ENCODE measurements at places on chromosomes 2 and 18. TPM values are rescaled to one million over a fixed set of nuclear protein-coding genes. Genes with fewer than 3 reads are reported as not detected.

DNA sequence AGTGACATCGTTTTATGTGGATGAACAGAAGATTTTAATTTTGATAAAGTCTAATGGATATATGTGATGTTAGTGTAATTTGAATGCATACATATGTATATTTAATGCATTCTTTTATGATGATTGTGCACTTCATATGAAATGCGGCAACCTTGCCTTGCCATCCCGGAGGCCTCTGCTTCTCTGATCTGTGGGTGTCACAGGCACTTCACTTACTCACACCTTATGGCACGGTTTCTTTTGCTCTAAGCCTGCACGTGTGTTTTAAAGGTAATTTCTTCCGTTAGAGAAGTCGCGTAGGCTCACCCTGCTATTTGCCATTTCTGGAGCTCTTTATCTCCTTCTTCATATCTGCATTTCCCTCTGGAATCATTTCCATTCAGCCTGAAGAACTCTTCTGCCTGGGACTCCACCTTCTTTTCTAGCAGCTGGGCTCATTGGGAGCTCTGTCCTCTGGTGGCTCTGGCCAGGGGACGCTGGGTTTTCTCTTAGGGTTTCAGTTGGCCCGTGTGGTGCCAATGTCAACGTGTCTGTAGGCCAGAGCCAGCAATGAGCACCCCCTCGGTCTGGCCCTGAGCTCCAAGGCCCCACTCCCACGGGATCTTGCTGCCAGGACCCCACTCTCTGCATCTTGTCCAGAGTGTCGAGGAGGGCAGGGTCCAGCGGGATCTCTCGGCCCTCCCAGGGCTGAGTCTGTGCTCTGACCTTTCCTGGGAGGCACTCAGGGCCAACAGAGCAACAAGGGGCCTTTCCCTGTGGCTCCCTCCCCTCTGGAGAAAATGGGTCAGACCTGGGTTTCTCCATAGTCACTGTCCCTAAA is 97.3 kb downstream of the RTP5 start:
- DNase-seq: no peak

DNA sequence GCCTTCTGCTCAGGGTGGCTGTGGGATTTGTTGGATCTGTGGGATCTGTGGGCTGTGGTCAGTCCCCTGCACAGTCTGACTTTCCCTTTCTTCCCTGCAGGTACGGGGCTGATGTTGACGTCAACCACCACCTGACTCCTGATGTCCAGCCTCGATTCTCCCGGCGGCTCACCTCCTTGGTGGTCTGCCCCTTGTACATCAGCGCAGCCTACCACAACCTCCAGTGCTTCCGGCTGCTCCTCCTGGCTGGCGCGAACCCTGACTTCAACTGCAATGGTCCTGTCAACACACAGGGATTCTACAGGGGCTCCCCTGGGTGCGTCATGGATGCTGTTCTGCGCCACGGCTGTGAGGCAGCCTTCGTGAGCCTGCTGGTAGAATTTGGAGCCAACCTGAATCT is 17.5 kb downstream of the ASB1 start:
- DNase-seq: no peak

DNA sequence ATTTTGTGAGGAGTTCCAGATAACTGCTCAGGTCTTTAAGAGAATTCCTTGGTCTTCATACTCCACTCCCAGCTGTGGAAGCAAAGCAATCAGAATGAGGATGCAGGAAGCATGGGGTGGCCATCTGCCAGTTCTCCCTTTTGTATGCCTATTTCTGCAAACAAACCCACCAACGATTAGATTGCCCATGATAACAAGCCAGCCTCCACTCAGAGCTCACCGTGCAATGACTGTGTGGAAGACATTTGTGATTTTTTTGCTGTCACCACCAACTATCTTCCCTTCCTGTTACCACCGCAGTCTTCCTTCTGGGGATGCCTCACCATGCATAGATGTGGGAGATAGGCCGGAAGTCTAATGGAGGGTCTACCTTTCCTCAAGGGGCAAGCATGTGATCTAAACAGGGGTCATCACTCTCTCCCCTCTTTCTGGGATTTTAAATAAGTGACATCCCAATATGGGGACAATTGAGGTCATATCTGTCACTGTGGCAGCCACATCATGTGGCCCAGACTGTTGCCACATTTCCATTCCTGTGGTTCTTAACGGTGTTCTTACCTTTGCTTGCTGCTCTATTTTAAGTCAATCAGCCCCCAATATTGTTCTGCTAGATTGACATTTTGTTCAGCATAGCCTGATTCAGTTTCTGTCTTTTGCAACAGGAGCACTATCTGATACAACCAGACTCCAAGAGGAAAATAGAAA is 4.4 kb downstream of the AFF3 start:
- no peak for DNase-seq

GRCh38 chr2:30354621-30355020 is 92.4 kb upstream of the LCLAT1 start:
- no peak for DNase-seq

GRCh38 chr2:231707625-231707926 is 749 bp upstream of the PTMA start:
- DNase-seq: no peak

The CLEC4F gene
- polyA plus RNA-seq: not detected

The DSC2 gene
- 0.04 TPM for polyA plus RNA-seq

The SLC23A3 gene
- polyA plus RNA-seq: 0.24 TPM

The ZEB2 gene
- 88.4 TPM for polyA plus RNA-seq

The LYG2 gene
- polyA plus RNA-seq: not detected

The SLC4A5 gene
- 0.44 TPM for polyA plus RNA-seq

The SKA1 gene
- polyA plus RNA-seq: 0.74 TPM
